ENCODE measurements at places on chromosomes 5 and 9.
A peak's percentile ranks its signal among the peaks of the same experiment; 100 is the strongest.

DNA sequence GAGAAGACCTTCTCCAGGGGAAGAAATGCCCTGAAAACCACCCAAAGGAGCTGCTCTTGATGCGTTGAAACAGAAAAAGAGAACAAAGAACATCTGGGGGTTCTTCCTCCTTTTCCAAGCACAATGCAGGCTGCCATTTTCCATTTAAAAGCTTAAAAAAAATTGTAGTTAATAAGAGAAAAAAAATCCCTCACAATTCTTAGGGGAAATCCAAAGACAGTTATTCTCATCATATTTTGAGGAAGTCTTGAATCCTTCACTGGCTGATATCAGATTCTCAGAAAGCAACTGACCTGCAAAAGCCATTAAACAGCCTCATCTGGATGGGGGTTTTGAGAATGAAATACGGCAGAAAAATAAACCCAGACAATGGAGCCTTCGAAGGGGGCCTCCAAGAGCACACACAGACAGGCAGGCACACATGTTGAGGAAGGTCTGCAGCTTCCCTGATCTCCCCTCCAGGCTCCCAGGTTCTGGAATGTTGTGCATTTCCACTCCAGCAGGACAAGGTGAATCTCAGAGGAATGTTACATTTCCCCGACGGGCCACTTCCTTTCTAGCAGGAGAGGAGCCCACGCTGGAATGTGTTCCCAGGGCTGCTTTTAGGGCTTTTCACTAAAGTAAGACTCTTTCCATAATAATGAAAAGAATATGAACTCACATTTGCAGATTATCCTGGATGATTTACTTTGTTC is 159.4 kb upstream of the S1PR3 start:
- no peak for DNase-seq

GRCh38 chr5:69374911-69375446 is 5.4 kb downstream of the RAD17 start:
- no peak for DNase-seq

GRCh38 chr9:237858-238345 is 23.2 kb downstream of the DOCK8 start:
- DNase-seq: no peak

GRCh38 chr9:131406563-131407436 is 12.9 kb downstream of the PRRC2B start:
- no peak for DNase-seq

DNA sequence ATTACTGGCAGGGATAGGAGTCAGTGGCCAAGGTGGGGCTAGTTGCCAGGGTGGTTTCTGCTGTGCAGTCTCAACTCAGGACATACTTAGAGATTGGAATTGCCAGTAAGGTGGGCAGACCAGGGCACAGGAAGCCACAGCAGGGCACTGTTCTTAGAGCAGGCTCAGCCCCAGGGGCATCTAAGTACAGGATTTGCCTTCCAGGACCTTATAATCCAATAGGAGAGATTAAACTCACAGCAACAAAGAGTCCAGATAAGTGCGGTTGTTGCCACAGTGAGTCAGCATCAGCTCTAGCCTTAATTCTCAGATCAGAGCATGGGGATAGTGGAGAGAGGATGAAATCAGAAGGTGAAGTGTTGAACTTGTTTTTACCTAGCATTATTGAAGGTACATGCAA is 265.8 kb upstream of the TRPC7 start:
- peak; percentile 20 for DNase-seq

DNA sequence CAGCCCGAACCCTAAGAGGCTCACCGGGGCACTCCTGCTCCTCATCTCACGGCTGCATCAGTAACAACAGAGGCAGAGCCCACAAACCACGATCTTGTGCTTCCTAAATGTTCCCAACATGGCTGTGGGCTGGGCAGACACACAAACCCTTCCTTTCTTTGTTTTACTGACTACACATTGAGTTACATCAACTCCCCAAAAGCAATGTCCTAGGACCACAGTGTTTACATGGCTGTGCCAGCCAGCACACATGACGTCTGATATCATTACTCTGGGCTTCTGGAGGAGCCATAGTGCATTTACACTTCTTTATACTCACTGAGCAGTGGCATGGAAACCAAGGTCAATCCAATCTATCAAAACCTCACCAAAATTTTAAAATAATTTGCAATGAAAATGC is 101.4 kb downstream of the LHFPL2 start:
- DNase-seq: no peak

GRCh38 chr5:14557791-14558415 is 23.7 kb upstream of the OTULINL start:
- no peak for DNase-seq

DNA sequence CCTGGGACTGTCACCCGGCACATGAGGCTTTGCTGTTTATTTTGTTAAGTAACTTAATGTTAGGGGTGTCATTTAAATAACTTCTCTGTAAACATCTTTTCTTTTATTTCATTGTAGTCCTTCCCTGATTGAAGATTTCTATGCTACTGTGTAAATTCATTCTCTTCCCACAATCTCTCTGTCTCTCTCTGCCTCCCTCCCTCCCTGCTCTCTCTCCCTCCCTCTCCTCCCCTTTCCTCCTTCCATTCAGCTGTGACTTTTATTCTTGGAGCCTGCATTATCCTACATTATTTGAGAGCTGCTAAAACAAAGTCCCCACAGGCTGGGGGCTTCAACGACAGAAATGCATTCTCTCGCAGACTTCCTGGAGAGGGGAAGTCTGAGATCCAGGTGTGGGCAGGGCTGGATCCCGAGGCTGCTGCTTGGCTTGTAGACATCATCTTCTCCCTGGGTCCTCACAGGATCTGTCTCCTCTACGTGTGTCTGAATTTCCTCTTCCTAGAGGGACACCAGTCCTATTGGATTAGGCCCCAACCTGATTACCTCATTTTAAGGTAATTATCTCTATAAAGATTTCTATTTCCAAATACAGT is 18.4 kb downstream of the UBE2QL1 start:
- no peak for DNase-seq

DNA sequence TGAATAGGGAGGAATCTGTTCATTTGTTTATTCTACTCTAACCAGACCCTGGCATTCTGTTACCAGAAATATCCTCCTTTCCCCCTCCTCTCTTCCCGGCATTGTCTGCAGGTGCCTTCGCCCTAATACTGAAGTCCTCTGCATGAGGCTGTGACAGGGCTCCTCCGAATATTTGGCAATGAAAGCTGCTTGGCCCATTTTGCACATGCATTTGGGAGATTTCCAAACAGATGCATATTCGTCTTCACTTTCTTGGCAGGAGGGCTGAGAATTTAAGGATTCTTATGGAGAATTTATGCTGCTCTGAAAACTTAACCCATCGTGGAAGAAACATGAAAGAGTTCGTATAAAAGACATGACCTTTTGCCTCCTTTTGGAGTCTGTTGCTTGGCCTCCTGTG is 484.0 kb downstream of the ZNF608 start:
- peak; percentile 37 for DNase-seq

DNA sequence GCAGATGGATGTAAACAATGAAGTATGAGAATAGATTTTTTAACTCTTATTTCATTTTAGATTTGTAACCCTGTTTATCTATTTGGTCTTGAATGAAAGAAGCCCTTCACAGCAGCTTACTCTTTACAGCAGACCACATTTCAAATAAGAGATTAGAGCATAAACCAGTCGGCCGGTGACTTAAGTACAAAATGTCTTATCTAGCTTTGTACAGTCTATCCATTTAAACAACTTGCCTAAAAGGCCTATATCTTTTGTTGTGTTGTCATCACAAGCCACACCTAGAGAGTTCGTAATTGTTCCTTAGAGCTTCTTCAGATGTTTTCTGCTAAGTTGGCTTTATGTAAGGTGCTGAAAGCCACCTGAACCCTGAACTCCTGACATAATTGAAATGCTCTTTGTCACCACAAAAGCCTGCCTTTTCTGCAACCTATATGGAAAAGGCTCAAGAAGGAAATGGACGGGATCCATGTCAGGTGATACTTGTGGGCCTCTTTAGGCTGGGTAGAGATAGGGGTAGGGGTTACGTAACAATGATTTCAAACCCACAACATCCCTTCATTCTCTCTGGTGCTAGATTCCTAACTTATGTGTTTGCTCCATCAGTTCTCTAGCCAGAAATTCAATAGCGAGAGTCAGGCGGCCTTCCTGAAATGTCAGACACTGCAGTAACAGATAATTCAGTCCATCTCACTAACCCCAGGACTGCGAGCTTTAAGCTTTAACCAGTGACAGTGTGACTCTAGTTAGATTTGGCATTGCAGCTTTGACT is 162.5 kb downstream of the CD180 start:
- DNase-seq: no peak

DNA sequence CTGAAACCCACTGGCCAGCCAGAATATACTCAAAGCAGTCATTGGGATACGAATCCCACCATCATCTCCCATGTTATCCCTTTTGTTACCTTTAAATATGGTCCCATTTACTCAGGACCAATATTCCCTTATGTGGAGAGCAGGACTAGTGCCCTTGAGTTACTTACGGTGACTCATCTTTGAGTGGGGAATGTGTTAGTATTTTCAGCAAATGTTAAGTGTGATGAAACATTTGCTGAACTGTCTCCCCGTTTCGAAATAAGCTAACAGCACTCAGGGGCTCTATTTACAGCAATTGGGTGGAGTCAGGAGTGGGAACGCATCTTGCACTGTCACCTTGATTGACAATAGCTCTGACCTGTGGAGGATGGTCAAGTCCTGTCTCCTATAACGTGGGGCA is 67.4 kb downstream of the CTSL start:
- DNase-seq: no peak

- no peak for DNase-seq
These were observed 21.0 kb downstream of the GLRX start for GRCh38 chr5:95801532-95801931.

DNA sequence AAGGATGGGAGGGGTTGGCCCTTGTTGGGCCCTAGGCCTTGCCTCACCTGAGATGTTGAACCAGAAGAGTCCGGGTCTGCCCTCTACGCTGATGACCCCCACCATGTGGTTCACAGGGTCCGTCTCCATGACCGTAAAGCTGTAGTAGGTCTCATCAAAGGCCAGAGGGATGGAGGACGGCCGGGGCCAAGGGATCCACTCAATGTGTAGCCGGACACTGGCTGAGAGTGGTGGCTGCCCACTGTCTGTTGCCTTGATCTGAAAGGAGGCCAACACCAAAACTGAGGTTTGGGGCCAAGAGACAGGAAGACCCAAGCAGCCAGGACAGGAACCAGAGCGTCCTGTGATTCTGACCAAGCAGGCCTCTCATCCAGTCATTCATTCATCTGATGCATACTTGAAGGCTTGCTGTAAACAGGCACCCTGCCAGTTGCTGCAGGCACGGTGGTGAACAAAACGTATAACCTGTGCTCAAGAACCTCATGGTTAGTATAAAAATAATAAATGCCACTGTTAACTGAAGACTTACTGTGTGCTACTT is 37.9 kb downstream of the FAT2 start:
- no peak for DNase-seq

DNA sequence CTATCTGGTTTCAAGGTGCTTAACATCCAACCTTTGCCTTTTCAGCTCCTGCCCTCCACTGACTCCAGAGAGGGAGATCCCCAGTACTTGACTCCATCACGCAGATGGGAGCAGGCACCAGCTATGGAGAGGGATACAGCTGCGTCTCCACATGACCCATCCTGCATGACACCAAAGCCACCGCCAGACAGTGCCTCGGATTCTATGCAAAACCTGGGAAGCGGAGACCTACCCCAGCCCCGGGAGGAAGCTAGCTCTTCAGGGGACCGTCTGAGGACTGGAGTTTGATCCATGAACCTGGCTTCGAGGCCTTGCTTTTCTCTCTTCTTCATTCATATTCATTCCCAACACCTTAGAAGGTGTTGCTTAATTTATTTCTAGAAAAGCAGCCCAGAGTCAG is 24.8 kb downstream of the HRH2 start:
- DNase-seq: no peak

DNA sequence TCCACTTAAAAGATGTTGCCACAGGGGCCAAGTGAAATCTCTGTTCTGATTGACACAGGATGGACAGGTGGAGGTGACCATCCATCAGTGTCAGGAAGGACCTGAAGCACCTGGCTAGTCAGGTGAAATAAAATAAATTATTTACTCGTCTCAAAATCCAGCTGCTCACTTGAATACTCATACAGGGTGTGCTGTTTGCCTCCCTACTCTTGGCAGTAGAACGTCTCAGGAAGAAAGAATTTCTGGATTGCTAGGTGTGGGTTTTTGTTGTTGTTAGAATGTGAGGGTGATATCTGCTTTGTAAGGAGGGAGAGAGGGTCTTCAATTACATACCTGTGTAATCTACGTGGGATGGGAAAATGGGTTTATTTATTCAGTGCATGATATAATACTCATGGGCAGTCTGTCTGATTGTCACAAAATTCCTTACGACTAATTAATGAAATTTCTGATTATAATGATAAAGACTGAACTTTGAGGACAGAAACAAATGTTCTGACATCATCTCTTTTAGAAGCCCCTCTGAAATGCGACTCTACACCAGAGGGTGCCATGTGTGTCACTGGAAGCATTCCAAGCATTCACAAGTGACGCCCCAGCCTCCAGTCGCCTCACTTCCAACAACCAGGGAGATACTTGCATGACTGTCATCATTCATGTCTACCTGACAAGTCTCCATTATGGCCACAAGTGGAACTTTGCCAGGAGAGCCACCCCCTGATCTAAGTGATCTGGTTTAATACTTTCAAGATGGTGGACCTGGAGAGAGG is 218.4 kb downstream of the GAPVD1 start:
- no peak for DNase-seq

DNA sequence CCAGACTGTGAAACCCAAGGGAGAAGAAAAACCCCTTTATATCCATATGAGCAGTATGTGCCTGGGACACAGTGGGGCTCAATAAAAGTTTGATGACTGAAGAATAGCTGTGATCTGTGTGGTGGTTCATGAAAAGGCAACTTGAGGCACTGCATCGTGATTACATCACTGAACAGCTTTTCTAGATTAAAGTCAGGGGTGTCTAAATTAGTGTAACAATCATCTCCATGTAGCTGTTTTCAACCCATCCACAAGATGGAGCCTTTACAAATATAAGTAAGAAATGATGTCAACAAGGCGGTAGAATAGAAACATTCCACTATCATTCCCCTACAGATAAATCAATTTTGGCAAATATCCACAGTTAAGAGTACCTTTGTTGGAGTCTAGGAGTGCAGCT is 55.5 kb downstream of the PRRC1 start:
- DNase-seq: no peak

- DNase-seq: peak; percentile 38
These were observed 3.4 kb downstream of the FNBP1 start for GRCh38 chr9:130039528-130040147.

- peak; percentile 56 for DNase-seq
These were observed 135.4 kb upstream of the RASEF start for GRCh38 chr9:83198371-83198770.

- no peak for DNase-seq
These were observed 311.0 kb upstream of the IRX4 start for GRCh38 chr5:2193542-2194235.
